Eye (tissue), 1 donor: ENCODE measurements at places on chromosomes 7 and 10.

GRCh38 chr7:70805360-70805759 is 326.6 kb upstream of the GALNT17 start:
- DNase-seq = no peak

GRCh38 chr7:73622909-73623797 is 1.2 kb downstream of the MLXIPL start:
- peak; percentile 36 for DNase-seq

- DNase-seq = no peak
Observed at GRCh38 chr10:92829042-92829785, 19.1 kb upstream of the EXOC6 start.

- DNase-seq = no peak
Observed at GRCh38 chr7:49563693-49564378, 209.6 kb upstream of the VWC2 start.

GRCh38 chr10:5365928-5366327 is 1.2 kb downstream of the UCN3 start:
- no peak for DNase-seq

- no peak for DNase-seq
Observed at GRCh38 chr7:20193242-20193777, 23.9 kb downstream of the MACC1 start.
